ENCODE measurements at places on chromosomes 5 and 9.

DNA sequence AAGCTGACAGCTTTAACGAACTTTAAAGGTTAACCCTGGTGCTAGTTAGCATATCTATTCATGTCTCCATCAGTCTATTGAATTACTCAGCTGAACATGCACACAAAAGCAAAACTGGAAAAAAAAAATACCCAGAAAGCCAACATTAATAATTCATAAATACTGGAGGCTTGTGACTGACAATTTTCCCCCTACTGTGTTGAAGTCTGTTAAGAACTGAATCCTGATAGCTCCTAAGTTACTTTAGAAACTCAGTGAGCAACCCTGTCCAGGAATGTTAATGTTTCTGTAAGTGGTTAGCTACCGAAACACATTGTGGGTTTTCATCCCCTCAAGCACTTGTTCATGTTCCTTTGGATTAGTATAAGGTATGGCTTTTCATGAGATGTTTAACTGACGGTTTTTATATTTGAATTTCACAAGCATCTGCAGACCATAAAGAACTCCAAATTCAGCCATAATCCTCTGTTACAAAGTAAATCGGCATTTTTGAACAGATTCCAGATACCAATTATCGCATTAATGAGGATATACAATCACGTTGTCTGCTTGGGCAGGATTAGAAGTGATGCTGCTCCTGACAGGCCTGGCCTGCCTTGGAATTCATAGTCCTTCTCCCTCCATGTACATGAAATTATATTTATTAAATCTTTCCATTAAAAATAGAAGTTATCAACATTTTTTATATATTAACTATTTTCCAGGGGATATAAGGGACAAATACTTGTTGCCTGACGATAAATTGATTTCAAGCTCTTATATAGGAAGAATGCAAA is 331.2 kb downstream of the TLE4 start:
- no peak for DNase-seq

GRCh38 chr5:34597034-34598027 is 58.8 kb upstream of the RAI14 start:
- DNase-seq = no peak

GRCh38 chr9:112914524-112914923 is 23.8 kb upstream of the SLC46A2 start:
- no peak for DNase-seq

DNA sequence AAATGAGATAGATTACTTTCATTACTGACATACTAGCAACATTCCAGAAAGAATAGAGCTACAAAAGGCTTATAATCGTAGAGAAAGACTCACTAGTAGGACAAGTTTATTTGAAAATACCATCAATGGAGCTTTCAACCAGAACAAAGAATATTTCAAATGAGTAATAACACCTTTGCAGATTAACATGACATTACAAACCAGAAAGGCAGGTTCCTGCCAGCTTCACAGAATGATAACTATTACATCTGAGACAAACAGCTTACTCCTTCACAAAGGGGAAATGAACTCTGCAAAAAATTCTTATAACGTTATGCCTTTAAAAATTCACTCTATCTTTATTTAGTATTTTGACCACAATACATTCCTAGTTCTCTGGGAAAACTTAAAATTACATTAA is 103.1 kb downstream of the EPB41L4A start:
- no peak for DNase-seq

DNA sequence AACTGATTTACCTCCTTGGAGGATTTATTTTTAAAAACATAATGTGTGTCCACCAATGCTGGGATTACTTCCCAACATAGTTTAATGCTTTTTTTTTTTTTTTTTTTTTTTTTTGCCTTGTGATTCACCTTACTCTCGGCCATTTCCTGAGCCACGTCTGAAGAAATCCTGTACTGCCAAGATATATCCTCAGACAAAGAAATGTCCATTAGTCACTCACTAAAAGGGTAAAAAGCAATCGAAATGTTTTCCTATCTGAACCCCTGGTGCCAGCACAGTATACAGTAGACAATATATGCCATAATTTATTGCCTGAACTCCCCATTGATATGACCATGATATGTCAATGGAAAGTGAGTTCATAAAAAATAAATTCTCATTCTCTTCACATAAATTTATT is 344.1 kb downstream of the BNC2 start:
- DNase-seq = no peak

DNA sequence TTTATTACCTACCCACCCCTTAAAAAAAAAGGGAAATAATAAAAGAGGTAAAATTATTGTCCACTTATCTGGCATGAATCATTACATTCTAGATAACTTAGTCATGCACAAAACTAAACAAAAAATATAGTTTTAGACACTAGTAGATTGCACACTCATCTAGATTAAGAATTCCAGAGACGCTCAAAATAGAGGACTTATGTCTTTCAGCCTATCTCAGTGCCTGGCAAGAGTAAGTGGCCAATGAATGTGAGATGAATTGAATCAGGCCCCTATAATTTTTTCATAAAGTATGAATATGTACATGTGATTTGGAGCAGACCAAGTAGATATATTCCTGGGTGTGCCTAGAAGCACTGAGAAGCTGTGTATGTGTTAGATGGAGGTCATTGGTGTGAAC is 2.0 kb upstream of the RXFP3 start:
- peak; percentile 85 for DNase-seq

DNA sequence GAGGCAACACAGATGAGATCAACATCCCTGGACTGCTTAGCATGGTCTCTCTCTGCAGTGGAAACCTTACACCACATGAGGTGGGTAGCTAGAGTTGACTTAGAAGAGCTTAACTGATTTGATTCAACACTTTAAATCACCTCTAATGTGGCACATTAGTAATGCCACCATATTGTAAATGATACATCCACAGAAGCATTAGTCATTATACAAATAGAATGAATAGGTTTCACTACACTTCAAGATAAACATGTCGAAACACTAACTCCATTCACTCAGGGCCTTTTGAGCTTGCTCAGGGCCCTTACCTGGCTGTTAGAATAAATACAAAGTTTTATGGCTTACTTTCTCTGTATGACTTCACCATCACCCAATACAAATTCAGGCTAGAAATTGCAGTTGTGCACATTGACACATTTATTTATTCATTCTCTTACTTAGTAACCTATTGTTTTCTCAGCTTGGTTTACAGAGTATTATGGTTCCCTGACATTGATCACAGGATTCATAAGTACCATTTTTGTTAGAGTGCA is 9.3 kb upstream of the SMAD5 start:
- DNase-seq = no peak

GRCh38 chr9:32867026-32867425 is 83.7 kb downstream of the TMEM215 start:
- DNase-seq = no peak

DNA sequence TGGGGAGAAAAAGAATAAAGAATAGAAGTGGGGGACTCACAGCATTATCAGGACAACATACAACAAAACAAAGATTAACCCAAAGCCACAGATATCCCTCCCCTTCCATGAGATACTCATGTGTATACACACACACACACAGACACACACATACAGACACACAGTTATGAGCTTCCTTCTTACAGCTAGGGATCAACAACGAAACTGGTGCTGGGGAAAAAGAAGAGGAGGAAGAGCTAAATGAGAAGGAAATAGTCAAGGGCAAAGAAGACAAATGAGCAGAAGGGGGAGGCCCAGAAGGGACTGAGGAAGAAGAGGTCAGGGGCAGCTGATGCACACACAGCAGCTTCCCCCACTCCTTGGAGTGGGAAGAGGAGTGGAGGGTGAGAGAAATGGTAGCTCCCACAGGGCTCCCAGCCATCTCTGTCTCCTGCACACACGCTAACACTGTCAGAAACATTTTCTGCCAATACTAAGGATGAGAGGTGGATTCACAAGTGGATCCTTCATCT is 66.2 kb downstream of the SIL1 start:
- no peak for DNase-seq

DNA sequence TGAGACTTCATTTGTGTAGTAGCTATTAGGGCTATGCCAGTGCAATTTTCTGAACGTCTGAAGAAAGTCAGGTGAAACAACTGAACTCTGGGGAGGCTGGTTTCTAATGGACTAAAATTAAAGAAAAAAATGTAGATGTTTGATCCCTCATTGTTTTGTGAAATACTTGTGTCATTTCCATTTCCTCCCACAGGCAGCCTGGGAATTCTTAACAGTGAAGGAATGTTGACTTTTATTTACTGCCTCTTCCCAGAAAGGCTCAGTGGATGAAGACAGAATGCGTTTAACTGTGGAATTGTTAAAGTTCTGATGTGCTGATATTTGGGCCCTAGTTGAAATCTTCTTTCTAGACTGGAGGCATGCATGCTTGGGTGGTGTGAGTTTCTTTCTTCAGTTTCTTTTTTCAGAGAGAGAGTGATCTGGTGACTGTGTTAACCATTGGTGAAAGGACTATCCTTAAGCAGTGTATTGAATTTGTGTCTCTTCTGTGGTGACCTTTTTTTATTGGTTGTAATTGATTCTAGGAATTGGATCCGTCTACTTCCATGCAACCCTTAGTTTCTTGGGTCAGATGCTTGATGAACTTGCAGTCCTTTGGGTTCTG is 15.5 kb downstream of the ACER2 start:
- DNase-seq = no peak

GRCh38 chr9:9173264-9173663 is 1373.7 kb upstream of the DMAC1 start:
- no peak for DNase-seq

DNA sequence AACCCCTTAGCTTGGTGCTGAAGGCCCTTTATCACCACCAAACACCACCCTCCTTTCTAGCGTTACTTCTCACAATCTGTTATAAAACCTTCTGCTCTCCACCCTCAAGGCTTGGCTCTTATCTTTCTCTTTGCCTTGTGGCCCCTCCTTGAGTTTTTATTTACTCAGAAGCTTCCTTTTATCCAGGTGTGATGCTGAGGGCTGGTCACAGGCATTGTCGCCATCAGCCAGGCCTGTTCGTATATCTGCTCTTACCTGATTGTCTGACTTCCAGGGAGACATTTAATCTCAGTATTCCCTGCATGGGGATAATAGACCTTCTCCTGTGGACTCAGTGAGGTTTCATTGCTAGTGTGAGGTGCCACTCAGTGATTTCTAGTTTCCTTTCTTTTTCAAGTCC is 34.2 kb downstream of the MEGF10 start:
- no peak for DNase-seq

DNA sequence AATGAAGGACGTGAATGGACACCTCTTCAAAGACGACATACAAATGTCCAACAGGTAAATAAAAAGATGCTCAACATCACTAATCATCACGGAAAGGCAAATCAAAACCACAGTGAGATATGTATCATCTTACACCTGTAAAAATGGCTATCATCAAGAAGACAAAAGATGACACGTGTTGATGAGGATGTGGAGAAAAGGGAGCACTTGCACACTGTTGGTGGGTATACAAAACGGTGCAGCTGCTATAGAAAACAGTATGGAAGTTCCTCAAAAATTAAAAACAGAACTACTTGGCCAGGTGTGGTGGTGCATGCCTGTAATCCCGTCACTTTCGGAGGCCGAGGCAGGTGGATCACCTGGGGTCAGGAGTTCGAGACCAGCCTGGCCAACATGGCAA is 47.9 kb downstream of the STK10 start:
- DNase-seq = no peak

DNA sequence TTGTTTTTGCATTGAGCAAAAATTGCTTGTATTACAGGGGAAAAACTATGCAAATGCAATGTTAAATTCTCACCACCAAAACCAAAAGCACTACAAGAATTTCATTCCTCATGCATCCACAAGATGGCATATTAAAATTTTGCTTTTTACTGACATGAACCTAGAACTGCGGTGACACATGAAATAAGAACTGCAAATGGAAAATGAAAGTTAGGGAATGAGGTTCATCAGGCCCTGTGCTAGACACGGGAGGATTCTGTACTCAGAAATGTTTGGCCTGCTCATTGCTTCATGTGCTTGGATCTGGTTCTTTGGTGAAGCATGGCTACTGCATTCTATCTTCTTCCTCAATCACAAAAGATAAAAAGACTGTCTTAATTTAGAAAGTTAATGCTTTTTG is 9.1 kb upstream of the RFK start:
- no peak for DNase-seq

DNA sequence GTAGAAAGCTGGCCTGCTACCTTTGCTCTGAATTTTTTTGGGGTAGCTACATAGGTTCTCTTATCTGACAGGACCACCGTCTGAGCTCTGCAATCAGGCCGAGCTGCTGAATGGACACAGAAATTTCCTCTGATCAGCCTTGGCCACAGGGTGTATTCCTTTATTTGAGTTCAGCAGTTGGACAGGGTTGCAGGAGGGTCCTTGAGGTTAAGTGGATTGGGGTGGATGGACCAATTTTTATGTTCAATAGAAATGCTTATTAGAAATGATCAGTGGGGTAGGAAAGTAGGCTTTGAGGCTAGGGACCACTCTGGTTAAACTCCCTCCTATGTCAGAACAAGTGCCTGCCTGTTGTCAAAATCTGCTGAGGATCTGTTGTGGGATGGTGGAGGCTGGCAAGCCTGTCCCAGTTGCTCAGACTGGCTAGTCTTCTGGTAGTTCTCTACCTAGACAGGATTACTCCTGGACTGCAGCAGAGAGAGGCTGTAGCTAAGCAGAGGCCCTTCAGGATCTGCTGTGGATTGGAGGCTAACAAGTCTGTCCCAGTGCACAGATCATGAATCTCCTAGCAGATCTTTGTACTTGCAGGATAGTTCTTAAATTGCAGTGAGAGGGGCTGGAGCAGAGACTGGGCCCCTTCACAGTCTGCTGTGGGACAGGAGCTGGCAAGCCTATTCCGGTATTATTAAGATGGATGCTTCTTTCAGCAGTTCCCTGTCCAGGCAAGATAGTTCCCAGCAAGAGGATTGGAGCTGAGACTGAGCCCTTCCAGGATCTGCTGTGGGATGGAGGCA is 18.0 kb downstream of the XRCC4 start:
- DNase-seq = no peak

DNA sequence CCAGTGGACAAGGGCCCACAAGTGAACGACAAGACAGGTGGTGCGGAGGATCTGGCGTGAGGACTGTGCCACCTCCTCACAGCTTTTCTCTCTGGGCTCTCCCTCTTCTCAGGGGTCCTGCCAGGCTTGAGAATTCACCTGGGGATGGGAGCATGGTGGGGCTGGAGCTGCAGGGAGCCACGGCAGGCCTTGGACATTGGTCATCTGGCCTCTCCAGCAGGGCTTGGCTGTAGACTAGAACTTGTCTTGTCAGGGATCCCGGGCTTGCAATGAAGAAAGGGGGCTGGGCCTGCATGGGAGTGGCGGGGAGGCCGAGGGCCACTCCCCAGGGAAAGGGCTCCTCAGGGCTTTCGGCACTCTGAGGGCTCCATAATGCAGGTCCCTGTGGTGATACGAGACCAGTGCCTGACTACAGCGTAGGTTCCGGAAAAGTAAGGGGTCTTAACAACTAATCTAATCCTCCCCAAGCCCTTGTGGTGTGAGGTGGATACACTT is 126.7 kb downstream of the MACROH2A1 start:
- no peak for DNase-seq

DNA sequence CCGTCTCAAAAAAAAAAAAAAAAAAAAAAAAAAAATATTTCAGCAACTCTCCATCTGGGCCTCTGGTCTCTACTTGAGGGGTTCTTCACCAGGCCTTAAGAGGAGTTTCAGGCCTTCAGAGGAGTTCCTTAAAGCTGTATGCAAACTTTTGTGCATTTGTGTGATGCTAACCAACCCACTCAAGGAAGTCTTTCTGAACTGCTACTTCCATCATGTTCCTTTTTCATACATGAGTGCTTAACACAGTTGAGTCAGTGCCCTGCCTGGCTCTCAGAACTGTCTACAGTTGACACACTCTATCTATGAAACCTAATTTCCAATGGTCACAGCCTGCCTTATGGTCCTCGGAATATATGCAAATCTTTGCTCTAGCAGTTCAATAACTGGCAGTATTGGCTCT is 146.5 kb downstream of the MEF2C start:
- DNase-seq = no peak
